Stimulated activated CD4-positive, alpha-beta T cell treated with anti-CD3 and anti-CD28 coated beads, TNF-alpha, amount 100 ng/mL, for 4 hours (primary cell): ENCODE measurements at places on chromosomes 5 and 9.

GRCh38 chr5:38319491-38319890, 61.1 kb downstream of the EGFLAM start:
- no peak for DNase-seq

DNA sequence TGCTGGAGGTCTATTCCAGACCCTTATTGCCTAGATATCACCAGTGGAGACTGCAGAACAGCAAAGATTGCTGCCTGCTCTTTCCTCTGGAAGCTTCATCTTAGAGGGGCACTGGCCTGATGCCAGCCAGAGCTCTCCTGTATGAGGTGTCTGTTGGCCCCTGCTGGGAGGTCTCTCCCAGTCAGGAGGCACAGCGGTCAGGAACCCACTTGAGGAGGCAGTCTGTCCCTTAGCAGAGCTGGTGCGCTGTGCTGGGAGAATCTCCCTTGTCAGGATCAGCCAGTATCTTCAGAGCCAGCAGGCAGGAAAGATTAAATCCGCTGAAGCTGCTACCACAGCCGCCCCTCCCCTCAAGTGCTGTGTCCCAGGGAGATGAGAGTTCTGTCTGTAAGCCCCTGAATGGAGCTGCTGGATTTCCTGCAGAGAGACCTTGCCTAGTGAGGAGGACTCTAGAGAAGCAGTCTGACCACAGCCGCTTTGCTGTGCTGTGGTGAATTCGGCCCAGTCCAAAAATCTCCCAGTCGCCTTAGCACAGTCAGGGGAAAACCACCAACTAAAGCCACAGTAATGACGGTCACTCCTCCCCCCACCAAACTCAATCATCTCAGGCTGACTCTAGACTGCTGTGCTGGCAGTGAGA, 124.1 kb downstream of the JAKMIP2 start:
- DNase-seq: no peak

- DNase-seq: no peak
Measured at GRCh38 chr5:118705959-118706667, 282.2 kb downstream of the DTWD2 start.

GRCh38 chr5:132012371-132013005, 1.0 kb upstream of the ACSL6 start:
- DNase-seq: no peak

- no peak for DNase-seq
Measured at GRCh38 chr5:158852622-158853021, 247.1 kb downstream of the EBF1 start.

GRCh38 chr9:112020680-112021596, 124.3 kb downstream of the UGCG start:
- no peak for DNase-seq

- no peak for DNase-seq
Measured at GRCh38 chr5:158563760-158564390, 535.8 kb downstream of the EBF1 start.

DNA sequence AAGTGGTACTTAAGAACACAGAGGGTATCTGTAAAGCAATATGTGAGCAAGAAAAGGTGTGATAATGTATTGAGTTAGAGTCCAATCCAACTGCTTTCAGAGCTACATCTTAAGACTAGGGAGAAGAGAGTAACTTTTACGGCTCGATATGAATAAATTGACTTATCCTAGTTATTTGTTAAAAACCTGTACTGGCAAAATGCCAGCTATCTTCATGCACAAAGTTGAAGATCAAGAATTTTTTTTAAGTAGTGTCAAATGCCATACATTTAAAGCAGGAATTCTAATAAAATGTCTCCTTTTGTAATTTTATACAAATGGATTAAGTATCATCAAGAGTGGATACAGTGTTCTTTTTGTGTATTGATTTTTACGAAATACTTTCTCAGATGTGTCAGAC, 305.2 kb downstream of the KIAA0825 start:
- DNase-seq: no peak

- DNase-seq: no peak
Measured at GRCh38 chr9:114921171-114921570, 9.2 kb downstream of the TNFSF8 start.

- no peak for DNase-seq
Measured at GRCh38 chr9:93597142-93597706, 20.8 kb downstream of the PHF2 start.

- no peak for DNase-seq
Measured at GRCh38 chr9:14730461-14730898, 7.9 kb upstream of the CER1 start.

DNA sequence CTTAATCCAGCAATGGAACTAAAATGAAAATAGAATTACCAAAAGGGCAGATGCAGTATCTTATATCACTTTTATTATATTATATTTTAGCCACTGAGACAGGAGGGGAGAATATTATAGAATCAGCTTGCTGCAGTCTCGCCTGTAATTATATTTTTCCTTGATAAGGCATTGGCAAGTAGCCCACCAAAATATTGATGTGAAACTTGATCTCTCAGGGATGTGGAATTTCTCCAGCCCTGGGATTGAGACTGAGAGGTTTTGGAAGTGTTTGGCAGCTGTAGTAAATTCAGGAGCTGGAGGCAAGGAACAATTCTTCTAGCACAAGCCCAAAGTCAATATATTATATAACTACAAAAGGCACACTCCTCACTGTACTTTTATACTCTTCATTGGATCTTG, 142.1 kb upstream of the ADAMTSL1 start:
- DNase-seq: no peak

DNA sequence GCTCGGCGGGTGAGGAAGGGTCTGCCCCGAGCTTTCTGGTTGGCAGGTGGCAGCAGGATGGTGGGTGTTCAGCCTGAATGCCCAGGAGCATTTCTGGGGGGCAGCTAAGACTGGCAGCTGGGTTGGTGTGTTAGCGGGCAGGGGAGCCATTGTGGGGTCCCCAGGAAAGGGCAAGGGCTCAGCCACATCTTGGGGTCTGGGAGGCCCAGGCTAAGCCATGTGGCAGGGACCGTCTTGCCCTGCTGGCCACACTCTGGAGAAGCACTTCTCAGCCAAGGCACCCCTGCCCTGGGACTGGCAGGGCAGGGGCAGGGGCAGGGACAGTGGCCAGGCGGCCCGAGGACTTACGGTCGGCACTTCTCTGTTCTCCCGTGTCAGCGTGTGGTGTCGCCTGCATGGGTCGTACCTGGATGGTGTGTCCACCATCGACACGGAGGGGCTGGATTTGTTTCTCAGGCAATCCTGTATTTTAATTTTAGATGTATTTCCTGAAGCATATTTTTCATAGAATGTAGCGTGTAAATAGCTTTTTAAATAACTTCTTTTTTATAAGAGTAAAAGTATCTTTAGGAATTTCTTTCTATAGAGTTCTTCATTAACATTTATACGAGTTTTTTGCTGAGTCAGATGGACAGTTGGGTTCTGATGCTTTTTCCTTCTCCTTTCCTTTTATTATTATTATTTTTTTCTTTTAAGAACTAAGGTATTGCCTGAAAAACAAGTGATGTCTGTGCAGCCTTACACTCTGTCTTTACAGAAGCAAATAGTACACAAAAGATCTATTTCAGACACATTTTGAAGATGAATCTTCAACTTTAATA, 102.0 kb downstream of the PHF2 start:
- DNase-seq: no peak

GRCh38 chr9:95609426-95609825, 92.7 kb upstream of the PTCH1 start:
- no peak for DNase-seq
